ENCODE measurements at places on chromosomes 12 and 14.
A peak's percentile ranks its signal among the peaks of the same experiment; 100 is the strongest.

DNA sequence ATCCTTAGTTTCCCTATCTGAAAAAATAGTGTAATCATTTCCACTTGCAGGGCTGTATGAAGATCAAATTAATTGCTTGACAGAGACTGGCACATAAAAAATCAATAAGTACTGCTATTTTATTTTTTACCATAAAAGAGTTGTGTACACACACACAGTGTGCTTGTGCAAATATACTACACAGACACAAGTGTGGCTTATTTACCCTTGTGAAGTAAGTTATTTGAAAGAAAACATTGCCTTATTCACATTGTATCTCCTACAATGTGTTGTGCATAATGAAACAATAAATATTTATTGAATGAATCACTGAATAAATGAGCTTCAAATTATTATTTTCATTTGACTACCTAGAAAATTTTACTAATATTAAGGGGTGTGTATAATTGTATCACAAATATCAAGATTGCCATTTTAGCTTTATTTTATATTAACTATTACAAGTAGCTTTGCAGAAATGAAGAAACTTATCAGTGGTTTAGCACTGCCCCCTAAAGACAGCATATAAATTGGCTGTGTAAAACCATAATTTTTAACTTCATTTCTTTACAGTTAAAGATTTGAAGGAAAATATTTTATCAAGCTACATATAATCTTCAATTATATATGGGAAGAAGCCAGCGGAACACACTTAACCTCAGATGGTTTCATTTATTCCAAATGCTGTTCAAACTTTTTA is 11.3 kb downstream of the GARIN6 start:
- DNase-seq, result no peak

DNA sequence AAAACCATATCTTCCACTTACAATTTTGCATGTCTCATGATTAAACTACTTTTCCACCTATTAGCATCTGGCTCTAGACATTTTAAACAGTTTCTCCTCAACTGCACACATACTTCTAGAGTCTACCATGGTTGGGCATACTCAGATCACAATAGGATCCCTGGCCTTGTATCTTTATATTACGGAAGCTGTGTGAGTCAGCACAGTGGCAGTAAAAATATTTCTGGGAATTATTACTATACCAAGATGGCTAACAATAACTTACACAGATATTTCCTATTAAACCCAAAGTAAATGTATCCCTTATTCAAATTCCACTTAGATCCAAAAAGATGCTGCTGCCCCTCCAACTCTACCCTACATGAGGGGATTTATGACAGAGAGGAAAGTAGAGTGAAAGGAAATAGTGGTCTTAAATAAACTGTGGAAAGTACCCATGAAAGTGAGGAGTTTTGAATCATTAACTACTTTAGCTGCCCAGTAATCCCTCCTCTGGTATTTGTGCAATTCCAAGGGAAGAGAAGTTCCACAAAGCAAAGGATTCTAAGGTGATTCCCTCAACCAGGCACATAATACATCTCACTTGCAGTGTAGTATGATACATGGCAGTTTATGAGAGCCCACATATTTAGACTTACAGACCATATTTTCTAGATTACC is 14.0 kb upstream of the CPSF6 start:
- no peak for DNase-seq

DNA sequence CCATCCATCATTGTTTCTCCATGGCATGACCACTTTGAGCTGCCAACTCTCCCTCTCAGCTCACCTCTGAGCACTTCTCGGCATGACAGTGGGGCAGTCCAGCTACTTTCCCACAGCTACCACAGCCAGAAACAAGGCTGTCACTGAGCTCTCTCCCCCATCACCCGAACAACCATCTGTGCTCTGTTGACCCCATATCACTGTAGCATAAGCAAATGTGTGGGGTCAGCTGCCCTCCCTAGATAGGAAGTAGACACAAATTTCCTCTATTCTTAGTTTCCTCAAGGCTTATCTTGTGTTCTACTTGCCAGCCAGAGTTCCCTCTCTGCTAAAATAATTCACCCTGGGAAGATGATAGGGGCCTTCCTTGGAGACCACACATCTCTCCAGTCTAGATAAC is 82.6 kb upstream of the FUT8 start:
- DNase-seq, result no peak

DNA sequence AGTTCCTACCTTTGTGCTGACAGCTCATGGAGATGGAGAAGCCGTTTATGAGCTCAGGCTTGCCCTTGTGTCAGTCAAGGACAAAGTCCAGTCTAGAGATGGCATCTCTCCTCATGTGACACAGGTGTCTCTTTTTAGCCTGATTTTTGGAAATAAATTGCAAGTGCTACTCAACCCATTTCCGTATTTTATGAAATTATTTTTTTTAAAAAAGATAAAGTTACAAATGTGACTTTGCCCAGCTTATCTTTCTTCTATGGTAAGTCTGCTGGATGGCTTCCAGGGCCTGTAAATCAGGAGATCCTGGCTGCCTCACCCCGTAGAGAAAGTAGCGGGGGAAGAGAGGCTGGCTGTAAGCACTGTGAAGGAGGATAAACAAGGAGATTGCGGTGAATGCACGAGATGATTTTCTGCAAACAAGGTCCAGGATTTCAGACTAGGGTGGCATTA is 169.7 kb downstream of the MYRFL start:
- no peak for DNase-seq

DNA sequence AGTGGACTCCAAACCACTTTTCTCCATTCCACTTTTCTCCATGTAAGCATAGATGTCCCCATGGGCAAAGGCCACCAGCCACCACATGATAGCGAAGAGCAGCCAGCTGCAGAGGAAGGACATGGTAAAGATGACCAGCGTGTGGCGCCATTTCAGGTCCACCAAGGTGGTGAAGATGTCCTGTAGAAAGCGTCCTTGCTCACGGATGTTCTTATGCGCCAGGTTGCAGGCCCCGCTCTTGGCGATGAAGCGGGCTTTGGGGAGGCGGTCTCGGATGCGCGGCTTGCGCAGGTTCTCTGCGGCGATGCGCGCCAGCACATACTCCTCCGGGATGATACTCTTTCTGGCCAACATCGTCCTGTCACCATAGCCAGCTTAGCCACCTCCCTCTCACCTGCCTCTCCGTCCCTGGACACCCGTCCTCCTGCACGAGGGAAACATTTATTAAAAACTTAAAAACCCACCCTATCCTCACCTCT is 1.2 kb downstream of the KCNJ8 start:
- peak; percentile 4 for DNase-seq

DNA sequence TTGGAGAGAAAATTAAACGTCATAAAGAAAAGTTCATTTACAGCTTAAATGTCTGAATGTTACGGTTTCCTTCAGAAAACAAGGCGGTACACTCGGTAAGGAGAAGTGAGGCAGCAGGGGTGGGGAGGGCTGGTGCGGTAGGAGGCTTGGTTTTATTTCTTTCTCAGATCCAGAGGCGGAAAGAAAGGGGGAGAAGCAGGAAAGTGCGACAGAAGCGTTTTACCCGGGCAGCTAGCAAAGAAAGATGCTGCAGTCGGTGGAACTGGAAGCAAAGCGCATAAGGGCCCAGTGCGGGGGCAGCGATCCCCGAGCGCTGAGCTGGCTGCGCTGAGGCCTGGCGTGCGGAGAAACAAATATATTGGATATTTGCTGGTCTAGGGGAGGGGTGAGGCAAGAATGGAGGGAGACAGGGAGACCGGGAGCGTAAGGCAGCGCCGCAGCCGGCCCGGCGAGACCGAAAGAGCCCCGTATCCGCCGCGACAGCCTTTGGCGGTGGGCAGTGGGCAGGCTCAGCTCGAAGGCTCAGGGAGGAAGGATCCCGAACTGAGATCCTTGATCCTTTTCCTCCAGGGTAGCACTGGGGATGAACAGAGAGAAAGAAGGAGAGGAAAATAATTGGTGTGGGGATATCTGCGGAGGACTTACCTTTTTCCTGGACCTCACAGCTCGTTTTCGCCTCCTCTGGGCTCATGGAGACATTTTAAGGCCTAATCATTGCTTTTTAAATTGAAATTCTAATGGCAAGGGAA is 6.4 kb upstream of the HOXC11 start:
- no peak for DNase-seq

GRCh38 chr12:122190842-122191668 is 8.1 kb downstream of the LRRC43 start:
- DNase-seq, result peak; percentile 41

- no peak for DNase-seq
These were observed 15.8 kb downstream of the NGDN start for GRCh38 chr14:23485326-23485725.

GRCh38 chr12:23555825-23556207 is 393.7 kb downstream of the SOX5 start:
- DNase-seq, result no peak

- DNase-seq, result no peak
These were observed 9.4 kb downstream of the GCH1 start for GRCh38 chr14:54893151-54893760.

DNA sequence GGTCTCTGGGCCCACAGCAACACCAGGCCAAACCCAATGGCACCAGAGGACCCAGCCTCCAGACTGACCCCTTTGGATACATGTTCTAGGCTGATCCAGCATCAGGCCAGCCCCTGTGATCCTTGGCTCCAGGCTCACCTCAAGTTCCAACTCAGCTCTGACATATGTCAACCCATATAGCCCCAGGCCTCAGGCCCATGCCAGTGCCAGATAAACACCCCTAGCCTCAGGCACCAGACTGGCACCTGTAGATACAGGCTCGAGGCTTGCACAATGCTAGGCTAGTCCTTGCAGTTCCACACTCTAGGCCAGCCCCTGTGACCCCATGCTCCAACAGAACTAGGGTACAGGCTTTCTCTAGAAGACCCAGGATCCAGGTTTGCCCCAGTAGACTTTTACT is 287.5 kb downstream of the KCNC2 start:
- DNase-seq, result no peak

DNA sequence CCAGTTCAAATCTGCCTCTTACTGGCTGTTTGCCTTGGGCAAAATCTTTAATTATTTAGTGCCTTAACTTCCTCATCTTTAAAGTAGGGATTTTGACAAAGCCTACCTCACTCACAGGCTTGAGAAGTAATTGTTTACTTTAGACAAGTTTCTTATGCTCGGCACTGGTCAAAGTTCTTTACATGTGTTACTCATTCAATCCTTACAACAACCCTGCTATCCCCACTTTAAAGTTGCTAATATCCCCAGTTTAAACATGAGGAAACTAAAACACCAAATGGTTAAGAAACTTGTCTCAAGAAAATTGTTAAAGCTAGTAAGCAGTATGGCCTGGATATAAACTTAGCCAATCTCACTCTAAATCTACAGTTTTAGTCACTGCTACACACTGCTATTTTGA is 204.0 kb upstream of the AVPR1A start:
- DNase-seq, result no peak

DNA sequence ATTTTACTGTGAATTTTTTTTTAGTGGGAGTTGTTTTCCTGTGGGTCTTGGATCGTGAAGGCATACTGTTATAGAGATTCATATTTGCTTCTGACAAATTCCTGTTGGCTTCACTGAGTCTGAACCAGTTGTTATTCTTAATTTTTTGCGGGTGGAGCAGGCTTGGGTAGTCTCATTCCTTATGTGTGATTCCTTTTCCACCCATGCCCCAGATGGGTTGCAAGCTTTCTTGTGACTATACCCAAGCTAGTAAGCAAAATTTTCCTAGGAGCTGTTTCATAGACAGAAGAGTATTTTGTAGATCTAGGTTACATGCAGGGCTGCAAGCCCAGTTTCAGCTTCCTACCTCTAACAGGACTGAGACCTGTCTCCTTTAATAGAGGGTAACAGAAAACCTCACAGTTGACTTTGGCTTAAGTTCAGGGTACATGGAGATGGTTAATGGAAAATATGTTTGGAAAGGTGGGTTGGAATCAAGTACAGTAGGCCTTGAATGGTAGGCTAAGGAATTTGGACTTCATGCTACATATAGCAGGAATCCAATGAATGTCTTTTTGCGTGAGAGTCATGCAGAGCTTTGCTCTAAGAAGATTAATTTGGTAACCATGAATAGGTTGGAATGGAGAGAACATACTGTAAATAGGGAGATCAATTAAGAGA is 29.0 kb downstream of the TRMT5 start:
- DNase-seq, result no peak

- no peak for DNase-seq
These were observed 47.5 kb downstream of the C14orf132 start for GRCh38 chr14:96086574-96087077.

GRCh38 chr14:51950007-51950406 is 39.3 kb upstream of the RTRAF start:
- DNase-seq, result no peak

GRCh38 chr12:131671276-131671675 is 39.6 kb upstream of the SFSWAP start:
- no peak for DNase-seq

DNA sequence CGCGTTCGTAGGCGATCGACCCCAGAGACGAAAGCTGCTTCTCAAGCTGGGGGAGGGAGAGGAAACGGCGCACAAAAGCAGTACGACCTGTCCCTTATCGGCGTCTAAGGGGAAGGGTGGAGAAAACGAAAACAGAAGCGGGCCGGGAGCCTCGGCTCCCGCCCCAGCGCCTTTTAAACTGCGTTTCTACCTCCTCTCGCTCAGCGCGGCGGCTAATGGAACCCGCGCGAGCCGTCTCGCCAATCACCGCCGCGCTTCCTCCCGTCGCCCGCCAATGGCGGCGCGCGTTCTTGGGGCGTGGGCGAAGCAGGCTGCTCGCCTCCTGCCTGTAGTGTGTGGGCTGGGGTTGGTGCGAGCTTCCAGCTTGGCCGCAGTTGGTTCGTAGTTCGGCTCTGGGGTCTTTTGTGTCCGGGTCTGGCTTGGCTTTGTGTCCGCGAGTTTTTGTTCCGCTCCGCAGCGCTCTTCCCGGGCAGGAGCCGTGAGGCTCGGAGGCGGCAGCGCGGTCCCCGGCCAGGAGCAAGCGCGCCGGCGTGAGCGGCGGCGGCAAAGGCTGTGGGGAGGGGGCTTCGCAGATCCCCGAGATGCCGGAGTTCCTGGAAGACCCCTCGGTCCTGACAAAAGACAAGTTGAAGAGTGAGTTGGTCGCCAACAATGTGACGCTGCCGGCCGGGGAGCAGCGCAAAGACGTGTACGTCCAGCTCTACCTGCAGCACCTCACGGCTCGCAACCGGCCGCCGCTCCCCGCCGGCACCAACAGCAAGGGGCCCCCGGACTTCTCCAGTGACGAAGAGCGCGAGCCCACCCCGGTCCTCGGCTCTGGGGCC is at the start of gene TMPO:
TSS of gene TMPO (plus strand) at position 304 of the 824 bp plus-strand sequence. CDS start at position 582, 278 bp downstream.
- DNase-seq, result peak; percentile 96

DNA sequence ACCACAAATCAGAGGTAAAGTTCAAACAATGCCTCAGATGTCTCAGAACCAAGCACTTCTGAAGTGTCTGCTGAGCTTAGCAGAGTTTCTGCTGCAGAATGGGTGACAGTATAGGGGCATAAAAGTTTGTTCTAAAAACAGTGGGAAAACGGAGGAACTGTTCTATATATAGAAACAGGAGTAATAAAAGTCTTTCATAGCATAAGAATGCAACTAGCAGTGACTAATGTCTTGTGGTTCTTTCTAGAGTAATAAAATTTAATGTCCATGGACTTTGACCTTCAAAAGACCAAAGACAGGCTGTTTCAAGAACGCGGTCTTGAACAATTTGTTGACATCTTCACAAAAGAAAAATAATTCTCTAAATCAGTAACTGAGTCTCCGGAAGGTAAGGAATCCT is 107.5 kb upstream of the FAR2 start:
- DNase-seq, result no peak

Data from CD8-positive, alpha-beta T cell (primary cell).